ENCODE measurements at places on chromosomes 4 and X.

DNA sequence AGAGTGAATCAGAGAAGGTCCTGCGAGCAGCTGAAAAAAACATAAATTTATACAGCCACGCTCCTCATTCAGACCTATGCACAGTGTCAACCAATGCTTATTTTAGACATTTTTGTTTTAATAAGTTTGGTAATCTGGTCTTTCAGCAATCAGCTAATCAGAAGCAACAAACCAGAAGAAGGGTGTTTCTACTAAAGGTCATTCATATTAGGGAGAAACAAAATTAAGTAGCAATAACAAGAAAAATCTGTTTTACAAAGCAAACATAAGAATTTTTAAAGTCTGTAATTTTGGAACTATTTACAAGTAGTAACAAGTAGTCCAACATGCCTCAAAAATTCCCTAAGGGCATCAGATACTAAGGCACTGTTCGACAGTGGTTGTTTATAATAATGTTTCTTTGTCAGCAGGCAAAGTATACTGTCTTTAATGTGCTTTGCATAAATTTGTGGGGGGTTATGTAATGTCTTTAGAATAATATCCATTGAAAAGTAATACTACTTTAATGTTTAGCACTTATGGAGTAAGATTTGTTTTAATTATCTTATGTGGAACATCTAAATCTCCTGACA lies 82.8 kb downstream of the PHOX2B start:
- DNase-seq: no peak

GRCh38 chr4:164591666-164592065 lies 162.3 kb upstream of the SMIM31 start:
- DNase-seq: no peak

- no peak for DNase-seq
Measured at GRCh38 chr4:5893591-5893990, 705 bp upstream of the CRMP1 start.

DNA sequence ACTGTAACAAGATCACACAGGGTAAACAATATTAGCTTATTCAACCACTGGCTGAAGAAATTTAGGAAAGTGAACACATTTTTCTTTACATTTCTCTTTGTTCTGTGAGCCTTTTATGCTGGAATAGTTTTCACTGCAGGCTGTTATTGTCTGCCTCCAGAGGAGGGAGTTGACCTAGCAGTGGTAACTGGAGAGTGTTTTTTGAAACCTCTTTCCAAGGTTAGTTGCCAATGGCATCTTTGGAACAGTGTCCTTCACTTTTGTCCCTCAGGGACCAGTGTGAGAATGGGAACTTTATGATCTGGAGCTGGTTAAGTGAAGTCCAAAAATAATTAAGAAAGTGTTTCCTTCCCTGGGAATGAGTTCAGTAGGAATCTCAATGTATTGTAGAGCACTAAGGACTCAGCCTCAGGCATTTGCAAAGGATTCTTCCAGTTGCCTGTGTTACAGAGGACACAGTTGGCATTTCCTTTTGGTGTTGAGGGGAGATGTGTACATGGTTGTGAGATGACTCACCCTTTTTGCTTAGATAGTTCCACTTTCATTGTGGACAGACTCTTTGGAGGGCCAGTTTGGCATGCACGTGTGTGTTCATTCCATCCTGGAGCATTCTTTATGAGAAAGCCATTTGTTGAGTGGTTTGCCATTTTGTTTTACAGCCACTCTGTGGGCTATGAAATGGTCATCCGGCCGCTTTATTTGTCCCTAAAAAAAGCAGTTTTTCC lies 61.3 kb downstream of the AR start:
- no peak for DNase-seq

GRCh38 chr4:41120297-41121217 lies 93.8 kb downstream of the APBB2 start:
- no peak for DNase-seq

DNA sequence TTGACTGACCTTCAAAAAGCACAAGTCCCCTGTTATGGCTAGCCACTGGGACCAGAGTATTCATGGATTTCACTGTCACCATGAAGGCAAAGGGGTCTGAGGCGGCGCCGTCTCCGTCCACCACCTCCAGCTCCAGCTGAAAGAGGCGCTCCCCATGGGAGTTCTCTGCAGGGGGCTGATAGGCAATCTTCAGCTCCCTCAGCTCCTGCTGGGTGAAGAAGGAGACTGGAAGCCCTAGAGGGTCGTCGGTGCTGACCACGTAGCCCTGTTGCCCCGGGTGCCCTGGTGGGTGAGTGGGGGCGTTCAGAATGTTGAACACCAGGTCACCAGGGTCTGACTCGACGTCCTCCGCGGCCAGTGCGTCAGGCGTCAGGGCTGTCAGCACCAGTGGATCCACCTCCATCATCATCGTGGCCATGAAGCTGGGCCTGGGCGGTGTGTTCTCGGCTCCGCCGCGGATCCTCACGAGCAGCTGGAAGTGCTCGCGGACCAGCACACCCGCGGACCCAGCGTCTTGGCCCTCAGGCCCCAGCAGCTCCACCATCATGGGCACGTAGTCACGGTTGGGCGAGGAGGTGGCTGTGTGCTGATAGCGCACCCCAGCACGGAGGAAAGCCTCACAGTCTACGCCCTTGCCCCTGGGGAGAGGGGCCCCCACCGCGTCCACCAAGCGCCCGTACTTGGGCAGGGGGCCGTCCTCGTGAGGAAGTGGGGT lies 987 bp downstream of the FREM3 start:
- no peak for DNase-seq

DNA sequence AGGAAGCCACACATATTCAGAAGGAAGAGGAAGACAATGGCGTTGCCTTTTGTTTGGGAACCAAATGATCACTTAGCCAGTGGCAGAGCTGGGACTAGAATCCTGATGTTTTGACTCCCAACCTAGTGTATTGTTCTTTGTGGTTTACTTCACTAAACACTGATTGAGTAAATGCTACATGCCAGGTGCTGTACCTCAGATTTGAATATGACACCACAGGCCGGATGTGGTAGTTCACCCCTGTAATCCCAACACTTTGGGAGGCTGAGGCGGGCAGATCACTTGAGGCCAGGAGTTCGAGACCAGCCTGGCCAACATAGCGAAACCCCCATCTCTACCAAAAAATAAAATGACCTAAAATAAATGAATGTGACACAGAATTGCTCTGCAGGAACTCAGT lies 8.4 kb downstream of the NDUFA1 start:
- DNase-seq: peak; percentile 17
